ENCODE measurements at places on chromosomes 6 and 20. TPM values are rescaled to one million over a fixed set of nuclear protein-coding genes. Genes with fewer than 3 reads are reported as not detected.

DNA sequence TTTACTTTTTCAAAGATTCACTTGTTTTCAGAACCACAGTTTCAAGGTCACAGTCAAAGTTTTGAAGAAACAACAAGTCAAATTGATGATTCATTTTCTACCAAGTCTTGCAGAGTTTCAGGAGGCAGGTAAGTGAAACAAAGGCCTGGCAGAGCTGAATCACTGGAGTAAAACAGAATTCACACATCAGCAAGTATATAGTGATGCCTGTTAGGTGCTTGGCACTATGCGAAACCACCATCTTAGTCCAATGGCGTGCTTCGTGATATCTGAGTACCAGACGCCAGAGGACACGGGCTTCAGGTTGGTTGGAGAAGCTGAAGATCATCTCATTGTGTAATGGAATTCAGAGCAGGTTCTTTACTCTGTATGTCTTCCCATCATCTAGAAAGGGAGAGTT, 75.9 kb downstream of the RTN4IP1 start:
- no peaks in the 10 kb centered on the region for H3K27me3 ChIP-seq
- H3K36me3 ChIP-seq: no peaks in the 10 kb centered on the region
- no peak overlapping the region for H3K27ac ChIP-seq
- H3K4me1 ChIP-seq: no peaks in the 10 kb centered on the region
- DNase-seq: no peak

DNA sequence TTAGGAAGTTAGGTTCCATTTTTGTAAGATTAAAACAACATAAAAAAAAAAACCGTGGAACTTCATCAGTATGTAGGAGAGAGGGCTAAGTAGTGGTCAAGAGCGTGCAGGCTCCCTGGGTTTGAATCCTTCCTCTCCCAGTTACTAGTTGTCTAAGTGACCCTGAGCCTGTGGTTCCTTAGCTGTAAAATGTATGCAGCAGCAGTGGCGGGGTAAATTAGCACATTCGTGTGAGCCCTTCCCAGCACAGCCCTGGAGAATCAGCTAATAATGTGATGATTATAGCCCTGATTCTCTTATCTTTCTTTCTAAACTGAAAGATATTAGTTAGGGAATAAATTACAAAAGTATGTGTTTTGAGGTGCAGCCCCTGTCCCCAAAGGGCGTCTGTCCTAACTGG, 32.6 kb downstream of the TM9SF4 start:
- no peak for DNase-seq
- no peak overlapping the region for H3K27ac ChIP-seq
- H3K36me3 ChIP-seq: no peaks in the 10 kb centered on the region
- no peak overlapping the region for H3K4me3 ChIP-seq
- no peaks in the 10 kb centered on the region for H3K4me1 ChIP-seq

GRCh38 chr6:39914239-39914638, 20.0 kb downstream of the MOCS1 start:
- H3K36me3 ChIP-seq: no peaks in the 10 kb centered on the region
- no peak overlapping the region for H3K27ac ChIP-seq
- H3K27me3 ChIP-seq: no peaks in the 10 kb centered on the region
- H3K4me1 ChIP-seq: no peaks in the 10 kb centered on the region

- H3K27ac ChIP-seq: no peak overlapping the region
- H3K4me3 ChIP-seq: no peak overlapping the region
- peaks cover 2% of the 10 kb centered on the region for H3K4me1 ChIP-seq
- H3K36me3 ChIP-seq: no peaks in the 10 kb centered on the region
- DNase-seq: no peak
Observed at GRCh38 chr6:22451962-22452361, 117.4 kb upstream of the HDGFL1 start.

- no peaks in the 10 kb centered on the region for H3K4me1 ChIP-seq
- H3K27me3 ChIP-seq: no peaks in the 10 kb centered on the region
- H3K4me3 ChIP-seq: no peak overlapping the region
- H3K27ac ChIP-seq: no peak overlapping the region
- H3K36me3 ChIP-seq: no peaks in the 10 kb centered on the region
Observed at GRCh38 chr6:159594750-159595117, 98.3 kb downstream of the SOD2 start.

The CCDC28A gene
- total RNA-seq: 35.0 TPM

Measured in testis (tissue), 5 donors.